ENCODE measurements at places on chromosomes 6 and 20. TPM values are rescaled to one million over a fixed set of nuclear protein-coding genes. Genes with fewer than 3 reads are reported as not detected.

RBM38 gene
- total RNA-seq = 11.4 TPM

DNA sequence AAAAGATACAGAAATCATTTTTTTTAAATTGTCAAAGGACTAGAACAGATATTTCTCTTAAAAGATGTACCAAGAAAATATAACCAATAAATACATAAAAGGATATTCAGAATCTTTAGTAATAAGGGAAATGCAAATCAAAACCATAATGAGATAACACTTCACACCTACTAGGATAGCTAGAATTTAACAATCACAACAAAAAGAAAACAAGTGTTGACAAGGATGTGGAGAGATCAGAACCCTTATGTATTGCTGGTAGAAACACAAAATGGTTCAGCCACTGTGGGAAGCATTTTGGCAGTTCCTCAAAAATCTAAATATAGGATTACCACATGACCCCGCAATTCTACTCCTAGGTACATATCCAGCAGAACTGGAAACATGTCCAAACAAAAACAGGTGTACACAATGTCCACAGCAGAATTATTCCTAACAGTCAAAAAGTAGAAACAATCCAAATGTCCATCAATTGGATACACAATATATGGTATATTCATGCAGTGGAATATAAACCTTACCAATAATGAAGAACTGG lies 211.0 kb downstream of the LRFN2 start:
- peak; percentile 71 for DNase-seq

- no peak for DNase-seq
These were observed 4.1 kb upstream of the ZNF335 start for GRCh38 chr20:45976086-45976485.

OR2H1 gene
- not detected for total RNA-seq

GRCh38 chr6:90368601-90369000 lies 72.0 kb upstream of the BACH2 start:
- no peak for DNase-seq

- DNase-seq = no peak
These were observed 11.8 kb upstream of the SNPH start for GRCh38 chr20:1254254-1254653.

BPIFB1 gene
- total RNA-seq = 0.45 TPM

- DNase-seq = no peak
These were observed 40.1 kb upstream of the TMEM181 start for GRCh38 chr6:158519761-158520160.

DNA sequence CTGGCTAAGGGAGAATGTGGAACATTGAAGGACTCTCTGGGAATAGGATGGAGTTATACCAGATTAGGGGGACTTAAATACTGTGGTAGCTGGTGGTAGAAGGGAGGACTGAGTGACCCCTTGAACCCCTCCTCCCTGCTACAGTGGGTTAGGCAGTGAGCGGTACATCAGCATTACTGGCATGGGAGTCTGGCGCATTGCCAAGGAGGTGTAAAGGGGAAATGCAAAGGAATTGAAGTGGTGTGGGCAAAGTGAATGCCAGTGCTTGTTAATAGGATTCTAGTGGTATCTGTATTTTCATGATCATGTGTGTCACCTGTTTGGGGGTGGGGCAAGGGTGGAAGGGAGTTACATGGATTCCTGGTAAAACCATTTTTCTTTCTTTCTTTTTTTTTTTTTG lies 60.1 kb downstream of the GFRA4 start:
- no peak for DNase-seq

- no peak for DNase-seq
These were observed 256.1 kb upstream of the RUNX2 start for GRCh38 chr6:45072016-45072415.

ABHD16B gene
- not detected for total RNA-seq

DNA sequence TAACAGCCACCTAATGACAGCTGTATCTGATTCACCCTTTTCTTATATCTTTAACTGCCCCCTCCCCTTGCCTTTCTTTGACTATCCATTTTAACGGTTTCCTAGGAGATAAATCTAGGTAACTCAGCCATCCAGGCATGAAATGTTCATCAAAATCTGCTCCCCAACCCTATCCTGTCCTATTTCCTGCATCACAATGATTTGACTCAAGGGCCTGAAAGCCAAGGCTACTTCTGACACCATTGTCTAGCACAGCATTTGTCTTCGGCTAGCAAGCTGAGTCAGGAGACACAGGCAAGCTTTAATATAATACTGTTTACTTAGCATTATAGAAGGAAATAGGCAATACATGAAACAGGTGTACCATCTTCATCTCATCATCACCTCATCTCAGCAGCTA lies 31.6 kb upstream of the MANEA start:
- no peak for DNase-seq

- no peak for DNase-seq
These were observed 16.5 kb upstream of the BHLHE23 start for GRCh38 chr20:63023071-63023935.

GRCh38 chr6:158321960-158322359 lies 9.7 kb downstream of the TULP4 start:
- no peak for DNase-seq

DNA sequence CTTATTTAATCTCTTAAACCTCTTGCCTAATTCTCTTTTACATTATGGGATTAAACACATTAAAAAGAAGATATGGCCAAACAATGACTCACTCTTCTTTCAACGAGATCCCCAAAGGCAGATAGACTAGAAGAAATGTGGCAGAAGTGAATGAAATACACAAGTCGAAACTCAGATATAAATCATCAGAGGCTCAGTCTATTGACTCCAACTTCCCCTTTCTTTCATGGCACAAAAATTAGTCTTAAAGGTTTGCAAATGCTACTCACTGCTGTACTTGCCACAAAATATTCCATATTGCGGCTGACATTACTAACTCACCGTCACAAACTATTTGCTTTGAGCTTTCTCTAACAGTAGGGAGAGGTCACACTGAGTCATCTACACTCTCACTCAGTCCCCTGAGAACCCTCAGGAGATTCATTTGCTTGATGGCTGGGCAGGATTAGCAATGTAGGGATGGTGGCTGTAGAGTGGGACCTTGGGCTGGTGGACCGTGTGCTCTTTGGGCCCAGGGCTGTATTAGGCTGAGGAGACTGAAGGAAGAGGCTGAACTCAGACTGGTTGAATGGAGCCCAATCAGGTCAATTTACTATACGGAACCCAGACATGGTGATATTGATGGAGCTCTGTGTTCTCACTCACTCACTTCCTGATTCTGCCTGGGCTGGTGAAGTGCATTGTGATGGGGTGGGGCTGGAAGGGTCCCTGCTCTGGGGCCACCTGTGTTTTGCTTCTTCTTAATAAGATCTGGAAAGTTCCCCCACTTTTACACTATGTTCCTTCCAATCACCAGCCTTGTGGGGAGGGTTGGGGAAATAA lies 42.8 kb upstream of the UBR2 start:
- no peak for DNase-seq

GRCh38 chr6:28001751-28002150 lies 44.7 kb downstream of the OR2B6 start:
- no peak for DNase-seq

RRAGD gene
- total RNA-seq = 39.9 TPM

- DNase-seq = no peak
These were observed 49.2 kb downstream of the RPP21 start for GRCh38 chr6:30394139-30394538.

DNA sequence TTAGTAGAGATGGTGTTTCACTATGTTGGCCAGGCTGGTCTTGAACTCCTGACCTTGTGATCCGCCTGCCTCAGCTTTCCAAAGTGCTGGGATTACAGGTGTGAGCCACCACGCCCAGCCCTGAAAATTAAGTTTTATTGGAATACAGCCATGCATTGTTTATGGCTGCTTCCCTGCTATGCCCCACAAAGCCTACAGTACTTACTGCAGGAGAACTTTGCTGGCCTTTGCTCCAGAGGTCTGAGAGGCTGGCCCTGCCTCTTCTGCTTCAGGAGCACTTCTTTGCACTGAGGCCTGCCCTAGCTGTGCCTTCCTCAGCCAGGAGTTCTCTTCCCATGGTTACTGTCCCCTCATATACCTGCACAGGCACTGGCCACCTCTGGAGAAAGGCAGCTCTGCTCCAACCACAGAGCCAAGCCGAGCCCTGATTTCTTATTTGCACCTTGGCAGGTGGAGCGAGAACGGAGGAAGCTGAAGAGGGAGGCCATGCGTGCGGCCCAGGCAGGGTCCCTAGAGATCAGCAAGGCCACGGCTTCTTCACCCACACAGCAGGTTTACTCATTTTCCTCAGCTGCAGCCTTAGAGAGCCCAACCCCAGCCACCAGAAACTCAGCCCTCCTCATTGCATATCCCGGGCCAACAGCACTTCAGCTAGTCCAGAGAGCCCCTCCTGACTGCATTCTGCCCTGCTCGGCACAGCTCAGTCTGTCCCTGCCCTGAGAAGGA lies 20.8 kb downstream of the C20orf173 start:
- no peak for DNase-seq

DNA sequence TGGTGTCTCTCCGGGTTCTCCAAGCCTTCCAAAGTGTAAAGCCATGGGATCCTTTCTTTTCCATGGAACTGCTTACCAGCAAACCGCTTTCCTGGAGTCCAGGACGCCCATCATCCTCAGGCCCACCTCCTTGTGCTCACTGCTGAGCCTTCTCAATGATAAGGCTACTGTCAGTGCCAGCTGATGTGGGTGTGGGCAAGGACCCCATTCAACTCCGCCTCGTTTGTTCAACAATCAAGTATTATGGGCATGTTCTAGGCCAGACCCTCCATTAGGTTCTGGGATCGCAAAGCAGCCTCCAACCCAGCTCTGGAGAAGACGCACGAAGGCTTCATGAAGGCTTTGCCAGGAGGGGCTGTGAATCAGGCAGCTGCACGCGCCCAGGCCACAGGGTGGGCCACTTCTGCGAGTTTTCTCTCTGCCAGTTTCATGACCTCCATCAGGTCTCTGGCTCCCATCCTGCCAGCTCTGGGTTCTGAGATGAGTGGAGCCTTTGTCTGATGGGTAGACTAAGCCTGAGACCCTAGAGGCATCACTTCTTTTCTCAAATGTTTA lies 177.1 kb downstream of the MRPL14 start:
- no peak for DNase-seq

BMP5 gene
- 17.4 TPM for total RNA-seq

CEP43 gene
- 36.0 TPM for total RNA-seq

DNA sequence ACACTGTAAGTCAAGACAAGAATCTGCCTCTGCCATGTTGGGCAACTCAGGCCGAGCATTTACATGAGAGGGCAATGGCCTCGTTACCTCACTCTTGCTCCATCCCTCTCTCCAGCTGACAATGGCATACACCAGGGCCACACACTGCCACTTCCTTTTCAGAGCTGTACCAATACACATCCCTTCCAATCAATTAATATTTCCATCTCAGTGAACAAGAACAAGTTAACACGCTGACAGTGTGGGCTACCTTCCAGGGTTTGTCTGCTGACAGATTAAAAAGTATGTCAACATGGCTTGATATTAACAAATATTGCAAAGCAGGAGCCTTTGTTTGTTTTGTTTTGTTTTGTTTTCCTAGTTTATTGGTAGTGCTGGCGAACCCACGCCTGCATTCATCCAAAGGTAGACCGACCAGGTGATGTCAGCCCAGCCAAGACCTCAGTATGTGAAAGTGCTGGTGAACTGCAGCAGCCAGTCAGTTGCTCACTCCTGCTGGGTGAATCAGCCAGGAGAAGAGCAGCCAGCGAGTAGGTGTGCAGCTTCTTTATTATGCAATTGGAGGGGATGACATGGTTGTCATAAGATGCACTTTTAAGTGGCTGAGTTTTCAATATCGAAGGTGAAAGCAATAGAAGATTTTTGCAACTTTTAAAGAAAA lies 487.3 kb upstream of the JARID2 start:
- peak; percentile 51 for DNase-seq

DNA sequence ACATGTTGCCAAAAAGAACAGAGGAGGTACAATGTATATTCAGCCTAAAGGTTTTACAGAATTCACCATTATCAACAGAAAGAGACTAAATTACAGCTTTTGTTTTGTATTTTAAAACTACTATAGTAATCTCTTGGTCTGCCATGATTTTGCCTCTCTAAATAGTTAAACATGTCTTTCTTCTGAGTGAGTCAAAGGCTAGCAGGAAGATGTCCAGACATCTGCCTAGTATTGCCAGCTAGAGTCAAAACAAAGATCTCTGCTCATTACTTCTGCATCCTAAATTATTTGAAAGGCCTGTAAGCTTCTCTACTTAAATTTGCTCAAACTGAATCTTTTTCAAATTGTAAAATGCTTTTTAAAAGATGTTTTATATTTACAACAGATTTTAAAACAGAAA lies 8.8 kb downstream of the ASF1A start:
- DNase-seq = no peak

GRCh38 chr6:107743311-107743710 lies 80.8 kb downstream of the SCML4 start:
- no peak for DNase-seq

GRCh38 chr20:63565021-63565698 lies 8.9 kb downstream of the HELZ2 start:
- DNase-seq = no peak

NRSN1 gene
- total RNA-seq = 26.8 TPM

DNA sequence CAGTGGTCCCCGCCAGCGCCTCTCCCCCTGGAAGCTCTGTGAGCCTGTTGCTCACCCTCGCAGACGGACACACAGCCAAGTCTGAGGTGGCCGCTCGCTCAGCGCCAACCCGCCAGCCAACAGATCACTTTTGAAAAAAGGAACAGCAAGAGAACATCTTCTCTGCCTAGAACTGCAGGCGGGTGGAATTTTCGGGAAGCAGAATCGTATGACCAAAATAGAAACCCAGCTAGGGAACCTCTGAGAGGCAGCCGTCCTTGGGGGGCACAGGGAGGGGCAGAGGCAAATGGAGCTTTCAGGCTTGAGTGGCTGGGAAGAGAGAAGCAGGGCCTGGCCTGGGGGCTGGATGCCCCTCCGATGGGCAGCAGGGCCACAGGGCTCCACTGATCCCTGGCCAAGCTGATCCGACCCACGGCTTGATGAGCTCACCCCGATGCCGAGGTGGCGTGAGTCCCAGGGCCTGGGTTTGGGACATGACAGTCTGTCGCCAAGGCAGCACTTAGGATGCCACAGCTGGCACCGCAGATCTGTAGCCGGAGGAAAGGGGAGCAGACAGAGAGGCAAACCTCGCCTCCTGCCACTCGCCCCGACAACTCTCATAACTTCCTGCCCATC lies 9.8 kb downstream of the NFATC2 start:
- peak; percentile 13 for DNase-seq

DNA sequence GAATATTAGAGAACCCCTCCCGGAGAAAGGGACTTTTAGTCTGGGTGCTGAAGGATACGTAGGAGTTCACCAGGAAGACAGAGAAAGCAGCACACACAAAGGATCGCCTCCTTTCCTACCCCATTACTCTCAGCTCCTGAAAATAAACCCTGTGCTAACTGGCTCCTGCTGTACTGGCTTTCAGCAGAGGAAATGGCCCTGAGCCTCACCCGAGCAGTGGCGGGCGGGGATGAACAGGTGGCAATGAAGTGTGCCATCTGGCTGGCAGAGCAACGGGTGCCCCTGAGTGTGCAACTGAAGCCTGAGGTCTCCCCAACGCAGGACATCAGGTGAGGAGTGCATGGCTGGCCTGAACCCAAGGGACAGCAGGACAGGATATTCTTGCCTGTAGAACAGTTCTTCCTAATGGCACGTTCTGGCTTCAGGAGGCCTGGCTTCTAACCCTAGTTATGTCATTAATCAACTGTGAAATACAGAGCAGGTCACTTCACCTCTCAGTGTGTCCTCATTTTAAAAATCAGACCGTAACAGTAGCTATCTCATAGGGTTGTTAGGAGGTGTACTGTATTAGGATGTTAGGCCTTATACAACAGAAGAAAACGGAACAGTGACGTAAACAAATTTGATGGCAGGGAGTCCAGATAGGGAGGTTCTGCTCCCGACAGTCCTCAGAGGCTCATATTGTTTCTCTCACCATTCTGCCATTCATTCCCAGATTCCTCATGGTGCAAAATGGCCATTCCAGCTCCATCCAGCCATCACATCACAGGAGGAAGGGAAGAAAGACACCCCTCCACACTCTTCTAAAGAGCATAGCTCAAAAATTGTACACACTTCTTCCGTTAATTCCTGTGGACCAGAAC lies 1.8 kb downstream of the RBCK1 start:
- DNase-seq = peak; percentile 87

Measured in cerebellum (tissue), 4 donors.